ENCODE measurements at places on chromosomes 3 and 15. TPM values are rescaled to one million over a fixed set of nuclear protein-coding genes. Genes with fewer than 3 reads are reported as not detected.
A peak's percentile ranks its signal among the peaks of the same experiment; 100 is the strongest.

- DNase-seq, result no peak
These were observed 259.7 kb downstream of the TBL1XR1 start for GRCh38 chr3:176937541-176937940.

DNA sequence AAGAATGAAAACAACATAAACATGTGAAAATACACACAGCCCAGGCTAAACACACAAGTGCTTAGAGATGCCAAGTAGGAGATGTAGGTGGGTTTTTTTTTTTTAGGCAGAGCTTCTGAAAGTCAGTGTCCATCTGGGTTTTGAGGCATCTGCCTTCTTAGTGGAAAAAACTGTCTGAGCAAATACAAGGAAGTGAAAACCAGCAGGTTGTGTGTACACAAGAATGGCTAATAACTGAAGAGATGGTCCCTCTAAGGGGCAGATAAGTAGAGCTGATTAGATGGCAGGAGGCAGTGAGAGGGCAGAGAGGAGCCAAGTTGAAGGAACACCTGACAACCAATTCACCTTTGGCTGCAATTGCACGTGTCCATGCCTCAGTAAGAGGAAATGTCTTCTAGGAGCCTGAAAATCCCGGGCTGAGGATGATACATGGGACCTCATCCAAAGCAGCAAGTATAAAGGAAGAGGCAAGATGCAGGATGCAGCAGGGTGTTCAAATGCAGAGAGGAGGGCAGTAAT, 34.9 kb downstream of the CYP19A1 start:
- DNase-seq, result no peak

DNA sequence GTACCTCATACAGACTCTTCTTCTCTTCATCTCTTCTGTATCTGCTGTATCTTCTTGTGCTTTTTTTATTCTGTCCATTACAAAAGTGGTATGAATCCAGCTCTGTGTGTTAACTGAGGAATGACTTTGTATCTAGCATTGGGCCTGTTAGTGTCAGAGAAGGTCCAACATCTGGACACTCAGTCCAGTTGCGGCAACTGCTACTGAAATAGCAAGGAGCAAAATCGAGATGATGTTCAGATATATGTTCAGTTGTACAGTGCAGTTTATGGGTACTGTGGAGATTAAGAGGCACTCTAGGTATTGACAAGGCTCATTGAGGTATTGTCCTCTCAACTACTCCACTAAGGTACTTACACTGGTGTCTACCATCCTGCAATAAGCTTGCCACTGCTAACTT, 42.6 kb downstream of the KLHDC8B start:
- no peak for DNase-seq

Gene INSYN1
- 13.8 TPM for total RNA-seq

Gene CHST13
- 0.29 TPM for total RNA-seq

- no peak for DNase-seq
These were observed 74.6 kb downstream of the ARHGEF26 start for GRCh38 chr3:154195620-154196356.

Gene SCG3
- total RNA-seq, result 0.40 TPM

GRCh38 chr15:51737522-51738305, at the start of gene LYSMD2:
Gene LYSMD2 (minus strand): TSS chr15:51737655. CDS start chr15:51737622, 33 bp downstream.
- DNase-seq, result peak; percentile 76

GRCh38 chr15:58138106-58138505, at the start of gene AQP9:
Gene AQP9 (plus strand): TSS chr15:58138381. CDS start chr15:58138566, 185 bp downstream.
- no peak for DNase-seq

GRCh38 chr3:59392116-59392515, 342.3 kb upstream of the CFAP20DC start:
- DNase-seq, result no peak

GRCh38 chr3:174016186-174016585, 618.6 kb downstream of the NLGN1 start:
- DNase-seq, result no peak

GRCh38 chr15:63157891-63158431, 684 bp upstream of the RPS27L start:
- peak; percentile 44 for DNase-seq

DNA sequence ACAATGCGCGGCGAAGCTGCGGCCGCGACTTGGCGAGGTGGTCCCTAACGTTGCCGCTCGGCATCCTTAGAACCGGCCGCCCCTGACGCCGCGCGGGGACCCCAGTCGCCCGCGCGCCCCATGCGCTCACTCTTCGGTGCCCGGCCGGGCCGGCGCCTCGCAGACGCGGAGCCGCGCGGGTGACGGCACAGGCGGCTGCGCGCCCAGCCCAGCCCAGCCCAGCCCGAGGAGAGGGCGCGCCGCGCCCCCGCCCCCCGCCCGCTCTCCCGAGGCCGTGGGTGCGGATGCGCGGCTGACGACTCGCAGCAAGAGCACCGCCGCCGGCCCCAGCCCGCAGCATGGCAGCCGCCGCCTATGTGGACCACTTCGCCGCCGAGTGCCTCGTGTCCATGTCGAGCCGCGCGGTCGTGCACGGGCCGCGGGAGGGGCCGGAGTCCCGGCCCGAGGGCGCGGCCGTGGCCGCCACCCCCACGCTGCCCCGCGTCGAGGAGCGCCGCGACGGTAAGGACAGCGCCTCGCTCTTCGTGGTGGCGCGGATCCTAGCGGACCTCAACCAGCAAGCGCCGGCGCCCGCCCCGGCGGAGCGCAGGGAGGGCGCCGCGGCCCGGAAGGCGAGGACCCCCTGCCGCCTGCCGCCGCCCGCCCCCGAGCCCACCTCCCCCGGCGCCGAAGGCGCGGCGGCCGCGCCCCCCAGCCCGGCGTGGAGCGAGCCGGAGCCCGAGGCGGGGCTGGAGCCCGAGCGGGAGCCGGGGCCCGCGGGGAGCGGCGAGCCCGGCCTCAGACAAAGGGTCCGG, 437 bp downstream of the KLF13 start:
- DNase-seq, result peak; percentile 63

Gene SUMF1
- 38.7 TPM for total RNA-seq

DNA sequence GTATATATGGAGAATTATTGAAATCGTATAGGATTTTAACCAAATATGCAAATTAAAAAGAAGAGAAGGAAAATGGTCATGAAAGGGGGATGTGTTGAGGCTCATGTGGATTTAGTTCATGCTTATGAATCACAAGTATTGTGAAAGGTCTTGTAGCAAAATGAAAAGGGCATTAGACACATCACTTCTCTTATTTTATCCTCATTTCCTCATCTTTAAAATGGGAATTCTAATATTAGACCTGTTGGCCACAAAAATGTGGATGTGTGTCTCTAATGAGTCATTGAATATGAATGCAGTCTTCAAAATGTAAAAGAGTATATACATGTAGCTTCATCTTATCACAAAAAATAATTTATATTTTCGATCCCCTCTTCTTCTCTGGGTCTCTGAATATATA, 14.9 kb upstream of the ALCAM start:
- DNase-seq, result no peak

- DNase-seq, result no peak
These were observed 52.6 kb downstream of the CNTN3 start for GRCh38 chr3:74561881-74562280.

Data from mucosa of gallbladder (tissue), 1 donor.